Stimulated activated CD4-positive, alpha-beta T cell treated with anti-CD3 and anti-CD28 coated beads, Interleukin-1b, Interleukin-23, amount 100 ng/mL, for 1 hour (primary cell): ENCODE measurements at places on chromosomes 1 and 21.

DNA sequence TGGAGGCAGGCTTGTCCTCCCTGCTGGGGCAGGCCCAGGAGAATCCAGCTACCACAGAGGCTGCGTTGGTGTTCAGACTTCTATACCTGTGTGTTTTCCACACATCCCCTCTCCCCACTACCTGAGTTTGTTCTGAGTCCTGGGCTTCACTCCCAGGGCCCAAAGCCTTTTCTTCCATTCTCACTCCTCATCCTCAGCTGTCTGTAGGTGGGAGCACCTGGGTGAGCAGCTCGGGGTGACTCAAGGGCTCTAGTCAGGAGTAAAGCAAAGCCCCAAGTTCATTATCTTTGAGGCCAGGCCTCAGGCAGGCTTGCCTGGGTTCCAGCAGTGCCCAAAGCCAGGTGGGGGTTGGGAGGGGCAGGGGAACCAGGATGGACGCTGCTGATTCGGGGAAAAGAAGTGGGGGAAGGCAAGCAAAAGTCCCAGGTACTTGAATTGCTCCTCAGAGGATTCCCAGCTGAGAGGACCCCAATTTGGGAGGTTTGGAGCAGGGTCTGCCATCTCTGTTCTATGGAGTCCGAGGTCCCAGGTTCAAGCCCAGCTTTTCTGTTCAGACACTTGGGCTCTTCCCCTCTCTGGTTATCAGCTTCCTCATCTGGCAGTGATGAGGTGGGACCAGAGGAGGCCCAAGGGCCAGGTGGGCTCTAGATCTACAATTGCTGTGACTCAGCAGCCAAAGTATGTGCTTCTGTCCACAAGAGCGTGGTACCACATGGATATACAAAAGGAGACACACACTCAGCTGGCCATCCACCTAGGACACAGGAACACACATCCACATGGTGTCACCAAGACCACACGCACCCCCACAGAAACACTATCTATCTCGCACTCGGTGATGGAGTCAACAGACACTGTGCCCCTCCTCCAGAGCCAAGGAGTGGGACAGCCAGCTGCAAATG lies 5.8 kb upstream of the PTPN7 start:
- no peak for DNase-seq

- no peak for DNase-seq
These were observed 57.9 kb downstream of the MIER1 start for GRCh38 chr1:66982561-66983260.

DNA sequence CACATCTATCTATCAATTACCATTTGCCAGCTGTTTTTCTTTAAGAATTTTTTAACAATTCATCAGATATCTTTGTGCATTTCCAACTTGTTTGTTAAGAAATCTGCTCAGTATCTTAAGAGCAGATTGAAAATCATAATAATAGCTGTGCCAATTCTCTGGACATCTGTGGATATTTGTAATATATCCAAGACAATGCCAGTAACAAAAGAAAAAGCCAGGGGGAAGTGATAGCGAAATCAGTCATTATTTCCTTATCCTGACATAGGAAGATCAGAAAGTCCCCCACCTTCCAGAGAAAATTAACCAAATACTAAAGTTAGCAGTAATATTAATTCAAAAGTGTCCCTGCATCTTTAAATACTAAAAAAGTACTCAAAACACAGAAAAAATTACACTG lies 217.1 kb downstream of the RERE start:
- DNase-seq = no peak

DNA sequence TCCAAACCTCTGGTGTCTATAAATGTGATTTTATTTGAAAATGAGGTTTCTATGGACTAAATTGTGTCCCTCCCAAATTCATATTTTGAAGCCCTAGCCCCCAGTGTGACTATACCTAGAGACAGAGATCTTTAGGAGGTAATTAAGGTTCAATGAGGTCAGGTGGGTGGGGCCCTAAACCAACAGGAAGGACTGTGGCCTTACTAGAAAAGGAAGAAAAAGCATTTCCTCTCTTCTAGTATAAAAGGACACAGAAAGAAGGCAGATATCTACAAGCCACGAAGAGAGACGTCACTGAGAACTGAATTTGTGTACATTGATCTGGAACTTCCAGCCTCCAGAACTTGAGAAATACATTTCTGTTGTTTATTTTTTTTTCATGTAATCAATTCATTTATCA lies 123.1 kb upstream of the RUNX1 start:
- no peak for DNase-seq

GRCh38 chr1:56074007-56074651 lies 505.2 kb downstream of the PLPP3 start:
- no peak for DNase-seq

DNA sequence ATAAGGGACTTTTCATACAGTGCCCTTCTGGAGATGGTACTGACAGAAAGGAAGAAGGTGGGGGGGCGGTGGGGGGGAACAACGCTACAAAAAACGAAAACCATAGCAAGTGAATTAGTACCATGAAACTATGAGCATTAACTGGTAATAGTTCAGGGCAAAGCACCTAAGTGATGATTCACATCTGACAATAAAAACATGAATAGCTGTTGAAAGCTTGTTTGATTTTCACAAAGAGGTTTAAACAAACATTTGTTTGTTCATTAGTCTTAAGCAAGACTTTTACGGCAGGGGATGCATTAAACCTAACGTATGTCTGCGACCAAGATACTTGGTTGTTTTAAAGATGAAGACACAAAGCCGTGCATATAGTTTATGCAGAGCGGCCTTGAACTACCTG lies 177.5 kb downstream of the LMO4 start:
- no peak for DNase-seq

- DNase-seq = no peak
These were observed 33.9 kb upstream of the SELENON start for GRCh38 chr1:25765923-25766589.
